Caco-2 (cell line): ENCODE measurements at places on chromosomes 2 and 18. TPM values are rescaled to one million over a fixed set of nuclear protein-coding genes. Genes with fewer than 3 reads are reported as not detected.
A peak's percentile ranks its signal among the peaks of the same experiment; 100 is the strongest.

GRCh38 chr2:191436368-191437055 is 191.3 kb downstream of the MYO1B start:
- no peaks in the 10 kb centered on the region for H3K27me3 ChIP-seq
- no peaks in the 10 kb centered on the region for H3K36me3 ChIP-seq
- no peak overlapping the region for H3K4me3 ChIP-seq
- DNase-seq = no peak
- peaks cover 6% of the 10 kb centered on the region; the same call in 1 of the 2 replicates for H3K4me1 ChIP-seq

COLEC11 gene
- not detected in 2 replicates for total RNA-seq

REG1B gene
- not detected in 2 replicates for total RNA-seq

- DNase-seq = no peak
- no peak overlapping the region for H3K27ac ChIP-seq
- no peak overlapping the region for H3K4me3 ChIP-seq
- H3K36me3 ChIP-seq = no peaks in the 10 kb centered on the region
Measured at GRCh38 chr2:56715683-56716082, 531.9 kb downstream of the CCDC85A start.

DNA sequence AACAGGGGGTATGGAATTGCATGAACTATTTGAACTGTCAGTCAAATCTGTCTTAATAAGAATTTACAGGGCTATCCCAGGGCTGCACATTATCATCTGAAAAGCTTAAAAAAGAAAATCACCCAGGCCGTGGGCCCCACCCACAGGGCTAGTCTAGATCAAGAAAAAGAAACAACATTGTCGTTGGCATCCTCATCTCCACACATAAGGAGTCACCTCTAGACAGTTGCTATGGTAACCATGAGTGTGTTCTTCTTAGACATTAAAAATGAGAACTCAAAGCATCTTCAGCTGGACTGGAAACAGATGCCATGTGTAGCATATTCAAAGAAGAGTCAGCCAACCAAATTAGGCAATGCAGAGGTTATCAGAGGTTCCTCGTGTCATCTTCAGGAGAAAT is 72.3 kb upstream of the CPO start:
- no peaks in the 10 kb centered on the region for H3K4me1 ChIP-seq
- H3K36me3 ChIP-seq = no peaks in the 10 kb centered on the region
- H3K27me3 ChIP-seq = no peaks in the 10 kb centered on the region

- DNase-seq = no peak
- H3K36me3 ChIP-seq = no peaks in the 10 kb centered on the region
- H3K27me3 ChIP-seq = no peaks in the 10 kb centered on the region
- H3K4me1 ChIP-seq = no peaks in the 10 kb centered on the region
- H3K27ac ChIP-seq = no peak overlapping the region
- no peak overlapping the region for H3K4me3 ChIP-seq
Measured at GRCh38 chr2:198327526-198327925, 523.1 kb downstream of the PLCL1 start.

CTAGE1 gene
- not detected in 2 replicates for total RNA-seq

DNA sequence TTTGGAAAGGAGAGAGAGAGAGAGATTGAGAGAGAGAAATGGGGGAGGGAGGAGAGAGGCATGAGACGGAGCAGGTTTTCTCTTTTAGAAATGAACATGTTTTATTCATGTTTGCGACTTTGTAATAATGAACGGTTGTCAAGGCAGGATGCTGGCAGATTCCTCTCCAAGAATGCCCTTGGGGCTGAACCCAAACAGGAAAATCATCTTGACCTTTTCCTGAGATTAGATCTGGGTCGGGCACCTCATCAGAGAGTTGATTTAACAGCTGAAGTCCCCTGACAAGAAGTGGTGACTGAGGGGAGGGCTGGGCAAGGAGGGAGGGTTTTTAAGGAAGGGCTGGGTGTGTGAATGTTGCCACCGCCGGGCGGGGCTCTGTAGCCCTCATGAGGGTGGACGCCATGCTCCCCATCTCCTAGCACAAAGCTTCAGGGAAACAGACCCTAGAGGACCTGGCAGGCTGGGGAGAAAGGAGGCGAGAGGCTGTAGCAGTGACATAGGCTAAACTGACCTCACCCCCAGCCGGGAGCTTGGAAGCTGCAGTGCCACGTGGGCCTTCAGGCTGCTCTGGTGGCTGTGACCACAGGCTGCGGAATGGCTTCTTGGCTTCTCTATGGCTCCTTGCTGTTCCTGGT is 60.0 kb downstream of the LIPG start:
- H3K4me3 ChIP-seq = no peak overlapping the region
- H3K27me3 ChIP-seq = no peaks in the 10 kb centered on the region
- no peak overlapping the region for H3K27ac ChIP-seq
- no peaks in the 10 kb centered on the region for H3K4me1 ChIP-seq

TRIM54 gene
- total RNA-seq = 0.25 TPM in 1 of 2 replicates, not detected in the other

SERPINB13 gene
- total RNA-seq = not detected in 2 replicates

- no peaks in the 10 kb centered on the region for H3K36me3 ChIP-seq
- no peak overlapping the region for H3K4me3 ChIP-seq
- H3K27ac ChIP-seq = no peak overlapping the region
Measured at GRCh38 chr2:242063850-242064249, 194.3 kb downstream of the RTP5 start.

DNA sequence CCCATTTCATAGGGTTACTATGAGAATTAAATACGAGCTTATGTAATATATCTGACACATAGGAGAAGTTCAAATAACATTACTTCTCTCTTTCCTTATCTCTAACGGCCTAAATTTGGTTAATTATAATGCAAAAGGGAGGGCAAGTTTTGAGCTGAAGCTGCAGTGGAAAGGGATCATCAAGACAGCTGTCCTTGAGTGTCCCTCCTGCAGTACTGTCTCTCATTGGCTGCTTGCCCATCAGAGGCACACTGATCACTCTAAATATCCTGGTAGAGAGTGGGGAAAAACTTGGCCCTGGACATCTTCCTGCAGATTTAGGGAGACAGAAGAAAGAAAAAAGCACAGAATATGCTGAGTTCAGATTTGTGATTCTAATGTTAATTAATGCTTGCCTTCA is 186.0 kb downstream of the CAMKMT start:
- peaks cover 15% of the 10 kb centered on the region for H3K4me1 ChIP-seq
- no peak overlapping the region for H3K27ac ChIP-seq
- DNase-seq = no peak
- H3K36me3 ChIP-seq = no peaks in the 10 kb centered on the region

AFF3 gene
- 0.05 and 0.19 TPM in 2 replicates for total RNA-seq

DNA sequence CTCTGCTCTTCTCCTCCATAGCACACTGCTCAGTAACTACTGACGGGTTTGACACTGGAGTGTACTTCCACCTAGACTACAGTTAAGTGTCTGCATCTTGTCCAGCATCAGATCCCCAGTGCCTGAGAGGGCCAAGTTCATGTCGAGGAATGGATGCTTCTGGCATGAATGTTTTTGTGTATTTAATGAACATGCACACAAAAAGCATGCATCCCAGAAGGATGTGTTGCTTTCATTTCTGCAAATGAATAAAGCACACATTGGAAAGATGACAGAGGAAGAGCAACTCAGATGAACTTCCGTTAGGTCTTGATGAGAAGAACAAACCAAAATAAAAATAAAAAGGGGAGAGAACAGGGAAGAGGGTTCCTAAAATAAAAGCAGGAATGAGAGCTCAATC is 27.9 kb downstream of the C2orf49 start:
- 0 out of 2 replicates have a peak, but pooled peaks cover 3% of the 10 kb centered on the region for H3K4me1 ChIP-seq
- DNase-seq = no peak
- H3K36me3 ChIP-seq = no peaks in the 10 kb centered on the region; the same call in 1 of the 2 replicates
- no peak overlapping the region for H3K4me3 ChIP-seq

SERPINB4 gene
- total RNA-seq = not detected in 2 replicates

SPP2 gene
- total RNA-seq = not detected in 2 replicates

DNA sequence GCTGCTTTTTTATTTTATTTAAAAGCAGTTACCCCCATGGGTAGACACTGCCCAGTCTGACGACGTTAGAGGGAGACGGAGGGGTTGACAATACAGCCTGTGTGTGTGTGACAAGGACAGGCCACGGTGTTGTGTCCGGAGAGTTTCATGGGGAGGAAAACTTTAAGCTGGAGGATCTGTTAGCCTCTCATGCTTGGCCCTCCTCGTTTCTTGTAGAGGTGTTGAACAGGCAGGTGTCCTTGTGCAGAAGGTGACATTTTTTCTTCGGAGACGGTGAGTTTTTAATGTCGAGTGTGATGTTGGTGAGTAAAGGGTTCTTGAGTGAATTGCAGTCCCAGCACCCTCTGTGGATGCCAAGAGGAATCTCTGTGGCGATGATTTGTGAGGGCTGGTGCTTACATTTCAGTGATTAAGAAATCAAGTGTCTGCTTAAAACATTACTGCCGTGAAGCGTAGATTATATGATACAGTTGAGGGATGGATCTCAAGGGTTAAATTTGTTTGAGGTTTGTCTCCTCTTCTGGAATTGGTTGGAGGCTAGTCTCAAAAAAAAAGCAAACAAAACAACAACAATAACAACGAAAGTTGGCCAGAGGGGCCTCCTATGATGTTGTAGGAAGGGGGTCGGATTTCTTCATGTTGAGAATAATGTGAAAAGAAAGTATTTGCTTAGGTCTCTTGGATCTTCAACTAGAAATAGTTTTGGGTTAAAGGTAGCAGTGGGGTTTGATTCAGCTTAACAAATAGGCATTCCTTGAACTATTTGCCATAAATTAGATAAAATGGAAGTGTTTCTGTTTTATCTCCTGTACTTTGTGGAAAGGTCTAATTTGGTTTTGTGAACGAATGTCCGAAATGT is 1.6 kb downstream of the NCOA1 start:
- peaks cover 34% of the 10 kb centered on the region for H3K4me1 ChIP-seq
- H3K4me3 ChIP-seq = peak overlapping the region; percentile 96
- H3K36me3 ChIP-seq = no peaks in the 10 kb centered on the region
- peak overlapping the region; percentile 29 for H3K27ac ChIP-seq
- DNase-seq = no peak
- H3K27me3 ChIP-seq = no peaks in the 10 kb centered on the region

- no peaks in the 10 kb centered on the region for H3K36me3 ChIP-seq
- no peak for DNase-seq
- no peaks in the 10 kb centered on the region for H3K27me3 ChIP-seq
- H3K4me1 ChIP-seq = no peaks in the 10 kb centered on the region
- no peak overlapping the region for H3K4me3 ChIP-seq
- no peak overlapping the region for H3K27ac ChIP-seq
Measured at GRCh38 chr2:120844070-120844738, 108.5 kb downstream of the GLI2 start.

DNA sequence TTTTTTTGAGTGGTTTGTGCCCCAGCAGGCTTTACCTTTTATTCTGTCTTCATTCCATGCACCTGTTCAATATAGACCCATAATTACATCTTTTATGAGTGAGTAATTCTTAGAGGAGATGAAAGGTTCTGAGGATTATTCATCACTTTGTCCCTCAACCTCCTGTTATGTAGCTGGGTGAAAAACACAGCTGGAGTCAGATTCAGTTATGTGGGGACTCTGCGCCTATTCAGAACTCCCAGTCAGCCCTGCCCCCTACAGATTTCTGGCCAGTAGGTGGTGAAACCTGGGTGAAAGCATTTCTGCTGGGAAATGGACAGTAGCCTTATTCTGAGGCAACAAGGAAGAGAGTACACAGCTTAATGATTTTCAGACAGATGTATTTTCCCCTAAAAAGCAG is 107.8 kb downstream of the MGAT5 start:
- no peak for DNase-seq
- H3K4me3 ChIP-seq = no peak overlapping the region
- no peaks in the 10 kb centered on the region; the same call in 1 of the 2 replicates for H3K36me3 ChIP-seq
- no peaks in the 10 kb centered on the region for H3K4me1 ChIP-seq
- H3K27me3 ChIP-seq = no peaks in the 10 kb centered on the region

AQP4 gene
- total RNA-seq = 0.27 and 0.46 TPM in 2 replicates

- H3K4me1 ChIP-seq = peaks cover 87% of the 10 kb centered on the region
- H3K36me3 ChIP-seq = no peaks in the 10 kb centered on the region
- no peak for DNase-seq
- no peaks in the 10 kb centered on the region for H3K27me3 ChIP-seq
Measured at GRCh38 chr2:16327326-16327725, 338.3 kb downstream of the CYRIA start.

DNA sequence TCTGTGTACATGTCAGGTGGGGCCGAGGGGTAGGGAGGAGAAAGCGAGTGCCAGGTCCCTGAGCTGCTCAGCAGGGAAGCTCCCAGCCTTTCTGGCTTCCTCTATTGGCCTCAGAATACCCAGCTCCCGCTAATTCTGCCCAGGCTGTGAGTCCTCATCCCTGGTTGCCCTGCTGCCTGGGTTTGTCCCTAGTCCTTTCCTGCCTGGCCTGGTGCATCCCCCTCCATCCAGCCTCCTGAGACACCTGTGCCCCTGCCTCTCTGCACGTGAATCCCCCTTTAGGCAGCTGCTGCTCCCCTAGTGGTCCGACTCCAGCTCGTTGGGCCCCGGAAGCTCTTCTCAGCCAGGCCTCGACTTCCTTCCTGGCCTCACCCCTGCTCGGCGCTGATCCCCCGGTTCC is 54.6 kb downstream of the INHBB start:
- peak overlapping the region; percentile 96 for H3K27ac ChIP-seq
- H3K36me3 ChIP-seq = no peaks in the 10 kb centered on the region
- DNase-seq = no peak
- no peak overlapping the region for H3K4me3 ChIP-seq

DNA sequence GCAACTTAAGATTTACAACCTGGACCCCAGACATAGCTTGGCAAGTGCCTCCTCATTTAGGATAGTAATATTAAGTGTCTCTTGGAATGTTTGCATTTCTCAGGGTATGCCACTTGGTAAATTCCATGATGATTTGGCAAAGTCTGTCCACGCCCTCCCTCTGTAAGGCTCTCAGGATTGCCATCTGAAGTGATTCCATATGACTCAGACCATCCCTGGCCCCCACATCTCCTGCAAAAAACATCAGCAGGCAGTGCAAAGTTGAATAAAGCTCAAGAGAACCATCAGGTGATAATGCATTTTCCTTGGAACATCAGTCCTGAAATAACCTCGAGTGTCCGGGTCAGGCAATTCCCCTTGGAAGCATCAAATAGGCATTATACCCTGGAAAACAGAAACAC is 27.1 kb upstream of the PIEZO2 start:
- DNase-seq = no peak
- no peaks in the 10 kb centered on the region for H3K36me3 ChIP-seq
- no peaks in the 10 kb centered on the region for H3K27me3 ChIP-seq
- H3K4me1 ChIP-seq = no peaks in the 10 kb centered on the region

ASTL gene
- total RNA-seq = 0.23 TPM in 1 of 2 replicates, not detected in the other

PDE1A gene
- 0.44 TPM in 1 of 2 replicates, not detected in the other for total RNA-seq

KCTD1 gene
- total RNA-seq = 5.7 and 6.8 TPM in 2 replicates

DNA sequence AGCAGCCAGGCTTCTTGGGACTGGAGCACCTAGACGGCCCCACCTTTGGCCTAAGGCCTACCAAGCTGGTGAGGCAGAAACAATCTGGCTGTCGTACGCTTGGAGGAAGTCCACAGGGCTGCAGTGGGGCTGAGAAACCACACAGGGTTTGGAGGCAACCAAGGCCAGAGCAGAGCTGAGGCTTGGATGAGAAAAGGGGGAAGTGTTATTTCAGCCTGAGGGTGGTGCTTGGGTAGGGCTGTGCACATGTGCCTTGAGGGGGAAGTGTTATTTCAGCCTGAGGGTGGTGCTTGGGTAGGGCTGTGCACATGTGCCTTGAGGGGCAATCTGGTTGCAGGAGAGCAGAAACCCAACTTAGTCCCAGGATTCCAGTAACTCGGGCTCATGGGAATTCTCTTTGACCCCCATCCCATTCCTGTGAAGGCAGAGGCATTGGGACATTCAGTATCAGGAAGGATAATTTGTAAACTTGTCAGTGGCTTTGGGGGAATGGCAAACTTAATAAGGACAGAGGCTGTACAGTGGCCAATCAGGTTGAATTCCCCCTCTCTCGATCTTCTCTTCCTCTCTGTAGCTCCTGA is 971 bp upstream of the FBXO41 start:
- H3K27ac ChIP-seq = no peak overlapping the region
- H3K4me1 ChIP-seq = peaks cover 5% of the 10 kb centered on the region; the same call in 1 of the 2 replicates
- no peaks in the 10 kb centered on the region for H3K27me3 ChIP-seq
- no peak for DNase-seq
- H3K4me3 ChIP-seq = peak overlapping the region; percentile 84; the same call in 1 of the 2 replicates
